Calu3 (cell line): ENCODE measurements at places on chromosomes 13 and 19.

DNA sequence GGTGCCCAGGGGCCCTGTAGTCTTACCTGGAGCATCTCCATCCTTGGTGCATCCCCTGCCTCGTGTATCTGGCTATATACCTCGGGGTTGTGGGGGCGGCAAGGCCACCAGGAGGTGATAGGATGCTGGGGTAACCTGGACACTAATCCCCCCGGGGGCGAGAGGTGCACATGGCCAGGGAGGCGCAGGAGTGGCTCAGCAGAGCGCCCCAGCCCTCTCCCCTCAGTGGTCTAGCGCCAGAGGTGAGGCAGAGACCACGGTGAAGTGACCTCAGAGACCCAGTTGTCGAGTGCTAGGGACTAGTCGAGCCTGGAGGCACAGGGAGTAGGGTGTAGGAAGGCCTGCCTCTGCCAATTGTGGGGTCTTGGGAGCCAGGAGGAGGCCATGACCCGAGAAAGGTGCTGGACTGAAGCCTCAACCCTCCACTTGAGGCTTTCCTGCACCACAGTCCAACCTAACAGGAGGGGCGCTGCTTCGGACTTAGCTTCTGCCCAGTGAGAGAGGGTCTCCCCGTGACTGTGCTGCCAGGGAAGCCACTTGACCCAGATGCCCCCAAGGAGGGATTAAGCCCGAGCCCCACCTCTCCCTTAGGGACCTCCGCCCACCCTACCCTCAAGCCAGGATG lies at the start of gene LHB:
Gene LHB, minus strand, starts transcription at position 51 of the 625 bp plus-strand sequence. Its CDS starts 10 bp downstream, at position 41.
- no peak for DNase-seq

GRCh38 chr19:1245494-1246264 lies 2.7 kb upstream of the MIDN start:
- DNase-seq: no peak

GRCh38 chr19:36377541-36378178 lies 1.3 kb downstream of the ZFP14 start:
- DNase-seq: no peak

- no peak for DNase-seq
Measured at GRCh38 chr13:36630181-36630803, 43.5 kb upstream of the SERTM1 start.

- DNase-seq: no peak
Measured at GRCh38 chr13:22648320-22648801, 532.4 kb upstream of the SGCG start.

DNA sequence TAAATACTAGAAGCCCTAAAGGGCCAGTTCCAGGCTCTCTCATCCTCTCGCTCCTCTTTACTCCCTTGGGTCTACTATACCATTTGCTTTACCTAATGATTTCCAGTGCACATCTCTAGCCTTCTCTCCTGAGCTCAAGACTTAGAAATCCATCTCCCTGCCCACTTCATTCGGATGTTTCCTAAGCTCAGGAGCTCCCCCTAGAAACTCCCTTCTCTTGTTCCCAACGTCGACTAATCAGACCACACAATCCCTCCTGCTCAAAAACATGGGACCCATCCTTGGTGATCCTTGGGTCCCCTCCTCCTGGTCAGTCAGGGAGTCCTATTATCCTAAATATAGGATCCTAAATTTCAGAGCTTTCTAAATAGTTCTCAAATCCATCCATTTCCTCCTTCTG lies 21.1 kb upstream of the STK24 start:
- no peak for DNase-seq

GRCh38 chr13:112062072-112062567 lies 4.8 kb upstream of the SOX1 start:
- no peak for DNase-seq

DNA sequence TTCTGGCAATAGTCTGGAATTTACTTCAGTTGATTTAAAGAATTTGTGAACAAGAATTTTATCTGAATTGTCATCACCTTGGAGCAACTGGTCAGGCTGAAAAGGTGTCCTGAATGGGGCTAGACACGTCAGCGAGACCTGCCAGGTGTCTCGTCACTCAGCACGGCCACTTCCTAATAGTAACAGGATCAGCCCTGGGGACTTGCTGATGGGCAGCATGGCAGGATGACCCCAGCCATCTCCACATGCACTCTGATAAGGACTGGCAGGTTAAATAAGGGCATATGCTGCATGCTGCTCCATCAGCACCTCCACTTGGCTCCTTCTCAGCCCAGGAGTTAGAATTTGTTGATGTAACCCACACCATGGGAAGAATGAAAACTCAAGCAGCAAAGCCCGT lies 224.2 kb downstream of the FOXO1 start:
- DNase-seq: no peak

GRCh38 chr13:103236213-103236612 lies 170.0 kb upstream of the SLC10A2 start:
- DNase-seq: no peak

- DNase-seq: no peak
Measured at GRCh38 chr19:31470229-31470939, 121.1 kb upstream of the TSHZ3 start.

DNA sequence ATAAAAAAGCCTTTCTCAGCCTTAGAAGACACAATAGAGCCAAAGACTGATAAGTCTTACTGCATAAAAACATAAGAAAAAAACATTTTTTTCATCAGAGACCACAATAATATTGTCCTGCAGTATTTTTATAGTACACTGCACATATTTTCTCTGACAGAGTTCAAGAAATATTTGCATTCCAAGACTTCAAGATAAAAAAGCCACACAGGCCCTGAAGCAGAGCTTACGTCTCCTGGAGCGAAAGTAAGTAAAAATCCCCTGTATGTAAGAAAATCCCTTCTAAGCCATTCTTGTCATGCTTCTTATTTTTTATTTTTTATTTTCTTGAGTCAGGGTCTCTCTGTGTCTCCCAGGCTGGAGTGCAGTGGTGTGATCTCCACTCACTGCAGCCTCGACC lies 755.9 kb downstream of the LIG4 start:
- no peak for DNase-seq

DNA sequence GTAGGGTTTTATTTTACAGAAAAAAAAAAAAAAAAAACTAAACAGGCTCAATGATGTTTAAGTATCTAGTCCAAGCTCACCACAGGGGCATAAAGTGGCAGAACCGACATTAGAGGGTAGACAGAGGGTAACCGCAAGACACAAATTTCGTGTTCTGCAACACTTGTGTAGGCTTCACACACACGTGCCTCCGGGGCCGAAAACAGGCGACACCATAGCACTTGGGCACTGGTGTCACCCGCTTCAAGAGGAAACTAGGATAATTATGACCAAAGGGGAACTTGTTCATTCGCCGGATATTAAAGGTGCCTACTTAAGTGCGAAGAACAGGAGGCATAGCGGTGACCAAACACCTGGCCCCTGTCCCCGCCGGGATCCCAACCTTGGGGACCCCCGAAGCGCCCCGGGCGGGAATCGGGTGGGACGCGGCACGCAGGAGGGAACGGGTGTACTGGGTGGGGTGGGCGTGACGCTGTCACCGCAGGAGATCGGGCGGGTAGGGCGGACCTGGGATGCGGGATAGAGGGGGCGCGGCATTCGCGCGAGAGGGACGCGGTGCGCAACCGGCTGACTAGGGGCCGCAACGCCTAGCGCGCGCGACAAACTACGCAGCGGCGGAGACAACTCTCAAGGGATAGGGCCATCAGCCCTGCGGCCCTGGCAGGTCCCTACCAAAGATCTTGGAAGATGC lies 558 bp downstream of the MZT1 start:
- DNase-seq: peak; percentile 10

- no peak for DNase-seq
Measured at GRCh38 chr19:2084993-2085720, 11.0 kb downstream of the MOB3A start.

GRCh38 chr13:39656325-39656677 lies 839 bp downstream of the COG6 start:
- no peak for DNase-seq

- DNase-seq: no peak
Measured at GRCh38 chr13:97254816-97255215, 32.7 kb downstream of the MBNL2 start.

DNA sequence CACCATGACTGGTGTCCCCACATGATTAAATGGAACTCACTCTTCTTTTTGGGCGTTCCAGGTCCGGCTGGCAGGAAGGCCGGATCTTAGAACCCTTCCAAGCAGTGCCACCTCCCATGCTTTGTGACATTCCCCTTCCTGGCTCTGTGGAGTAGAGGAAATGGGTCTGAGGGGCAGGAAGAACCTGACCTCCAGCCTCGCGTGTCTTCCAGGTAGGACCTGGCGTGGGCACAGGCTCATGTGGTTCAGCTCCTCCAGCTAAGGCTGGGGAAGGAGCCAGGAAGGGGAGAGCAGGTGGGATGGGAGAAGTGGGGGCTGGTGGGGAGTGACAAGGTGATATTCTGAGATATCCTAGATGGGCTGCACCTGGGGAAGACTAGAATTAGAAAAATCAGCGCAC lies 2.1 kb downstream of the TMEM255B start:
- no peak for DNase-seq

GRCh38 chr13:62799931-62800436 lies 1384.3 kb upstream of the PCDH20 start:
- DNase-seq: no peak

- no peak for DNase-seq
Measured at GRCh38 chr13:32093006-32093405, 61.4 kb downstream of the FRY start.

DNA sequence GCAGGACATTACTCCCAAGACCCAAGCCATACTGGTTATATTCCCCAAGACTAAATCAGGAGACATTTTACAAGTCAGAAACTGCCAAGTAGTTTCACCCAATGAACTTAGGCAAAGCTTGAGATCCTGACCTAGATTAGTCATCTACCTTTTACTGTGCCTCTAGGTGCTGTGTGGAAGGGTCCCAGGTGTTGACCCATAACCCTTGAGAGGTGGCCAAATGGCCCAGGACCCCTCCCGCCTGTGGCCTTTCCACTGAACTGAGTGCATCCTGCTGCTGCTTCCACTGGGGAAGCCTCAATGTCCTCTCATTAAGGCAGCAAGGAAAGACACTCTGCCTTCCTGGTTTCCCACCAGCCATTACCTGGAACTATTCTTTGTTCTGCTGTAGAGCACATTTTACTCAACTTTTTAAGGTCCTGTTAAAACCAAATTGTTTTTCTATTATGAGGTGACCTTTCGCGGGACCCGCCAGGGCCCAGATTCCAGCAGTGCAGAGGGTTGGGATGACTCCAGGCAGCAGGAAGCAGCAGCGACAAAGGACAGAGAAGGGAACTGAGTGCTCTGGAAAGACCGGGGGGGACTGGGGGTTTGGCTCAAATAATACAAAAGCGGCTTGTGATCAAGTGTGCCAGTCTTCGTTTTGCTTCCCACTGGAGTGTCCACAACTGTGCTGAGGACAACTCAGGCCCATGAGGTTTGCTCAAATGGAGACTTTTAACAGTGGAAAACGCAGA lies 27.1 kb downstream of the ANKRD10 start:
- DNase-seq: no peak

DNA sequence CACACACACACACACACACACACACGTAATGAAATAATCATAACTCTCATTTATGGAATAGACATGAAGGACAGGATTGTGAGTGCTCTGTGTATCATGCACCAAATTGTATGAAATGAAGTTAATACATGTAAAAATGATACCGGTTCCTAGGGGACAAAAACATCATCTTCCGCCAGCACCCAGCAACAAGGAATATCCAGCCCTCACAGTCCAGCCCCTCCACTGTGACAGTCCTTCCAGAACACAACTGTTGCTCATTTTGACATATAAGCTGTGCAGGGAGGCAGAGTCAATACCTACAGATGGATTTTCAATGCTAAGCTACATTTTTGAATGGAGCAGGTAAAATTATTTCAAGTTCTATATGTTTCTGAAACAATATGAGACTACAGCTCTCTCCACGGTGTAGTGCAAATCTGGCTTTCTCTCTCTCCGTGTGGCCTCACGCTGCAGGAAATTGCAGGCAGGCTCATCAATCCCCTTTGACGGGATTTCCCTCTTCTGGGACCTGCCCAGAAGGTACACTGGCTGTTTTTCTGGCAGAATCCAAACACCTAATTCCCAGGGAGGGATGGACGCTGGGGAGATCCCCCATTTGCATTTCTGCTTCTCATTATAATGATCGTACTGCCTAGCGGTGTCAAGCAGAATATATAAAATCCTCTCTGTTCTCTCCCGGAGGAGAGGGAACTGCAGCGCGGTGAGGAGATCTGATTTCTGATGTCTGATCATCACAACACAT lies 494.0 kb downstream of the LIG4 start:
- no peak for DNase-seq

DNA sequence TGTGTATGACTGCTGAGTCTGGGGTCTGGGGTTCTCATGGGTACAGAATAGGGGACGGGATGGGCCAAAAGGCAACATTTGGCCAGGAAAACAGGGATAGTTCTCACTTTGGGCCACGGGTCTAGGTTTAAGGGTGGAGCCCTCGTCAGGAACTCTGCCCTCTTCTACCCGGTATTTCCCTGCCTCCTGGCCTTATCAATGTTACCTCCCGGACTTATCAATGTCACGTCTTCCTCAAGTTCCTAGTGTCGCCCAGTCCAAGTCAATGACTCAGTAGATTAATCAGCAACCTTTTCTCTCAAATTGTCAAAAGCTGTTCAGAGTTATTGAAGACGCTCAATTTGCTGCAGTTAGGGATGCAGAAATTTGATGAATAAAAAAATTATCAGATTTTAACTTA lies 234.8 kb downstream of the B3GLCT start:
- DNase-seq: no peak
